ENCODE measurements at places on chromosomes 11 and 22.

- DNase-seq = no peak
These were observed 9.2 kb downstream of the SIPA1 start for GRCh38 chr11:65646958-65647701.

- no peak for DNase-seq
These were observed 3.4 kb downstream of the ABCC8 start for GRCh38 chr11:17473071-17473744.

GRCh38 chr11:12695873-12696272 is 21.7 kb downstream of the TEAD1 start:
- DNase-seq = no peak

DNA sequence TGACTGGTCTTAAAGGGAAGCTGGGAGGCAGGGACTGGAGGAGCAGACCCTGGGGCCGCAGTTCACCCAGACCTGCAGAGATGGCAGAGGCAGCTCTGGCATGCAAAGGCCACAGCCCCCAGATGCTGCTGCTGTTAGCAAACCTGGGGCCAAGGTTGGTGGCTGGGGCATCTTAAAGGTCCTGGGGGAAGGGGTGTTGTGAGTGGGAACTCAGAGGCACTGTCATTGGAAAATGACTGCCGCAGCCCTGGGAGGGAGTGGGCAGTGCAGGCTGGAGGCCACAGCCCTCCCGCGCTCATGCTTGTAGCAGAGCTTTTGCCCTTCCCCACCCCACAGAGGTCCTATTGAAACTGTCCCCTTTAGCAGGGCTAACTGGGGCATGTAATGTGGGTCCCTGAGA is 111.8 kb downstream of the CTTN start:
- DNase-seq = no peak

GRCh38 chr11:115990004-115990447 is 485.8 kb upstream of the CADM1 start:
- DNase-seq = no peak

DNA sequence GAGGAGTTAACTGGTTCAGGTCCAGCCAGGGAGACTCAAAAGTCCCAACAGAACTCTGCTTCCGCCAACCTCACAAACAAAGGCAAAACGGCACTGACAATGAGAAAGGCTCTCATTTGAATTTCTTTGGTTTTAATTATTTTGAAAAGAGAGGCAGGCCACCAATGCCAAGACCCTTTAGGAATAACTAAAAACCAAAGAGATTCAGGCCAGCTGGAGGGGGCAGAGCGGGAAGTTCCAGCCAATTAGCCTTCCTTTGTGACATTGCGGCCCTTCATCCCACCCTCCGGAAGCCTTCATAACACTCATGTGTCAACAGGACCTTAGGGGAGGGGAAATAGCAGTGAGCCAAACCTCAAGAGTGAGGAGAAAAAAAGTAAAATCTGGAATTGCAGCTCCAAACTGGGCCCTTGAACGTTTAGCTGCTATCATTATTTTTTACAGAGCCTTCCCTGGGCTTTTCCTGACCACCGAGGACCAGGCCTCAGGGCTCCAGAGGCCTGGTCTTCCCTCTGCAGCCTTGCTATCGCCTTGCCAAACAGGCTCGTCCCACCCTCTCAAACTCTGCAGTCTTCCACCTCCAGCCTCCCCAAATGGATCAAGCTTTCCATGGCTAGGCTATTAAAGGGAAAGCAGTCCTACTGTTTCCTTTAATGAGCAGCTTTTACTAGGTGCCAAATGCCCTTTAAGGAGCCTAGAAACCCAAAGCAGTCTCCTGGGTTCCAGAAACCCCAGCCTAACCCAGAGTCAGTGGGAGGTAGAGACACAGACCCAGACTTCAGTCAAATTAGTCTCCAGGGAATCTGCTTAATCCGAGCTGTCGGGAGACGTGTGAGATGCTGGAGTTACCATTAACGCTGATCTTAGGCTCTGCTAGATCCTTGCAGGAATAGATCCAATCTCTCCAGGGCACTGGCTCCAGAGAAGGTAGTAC is 114.2 kb downstream of the CCDC34 start:
- no peak for DNase-seq

- no peak for DNase-seq
These were observed 101.5 kb upstream of the NNMT start for GRCh38 chr11:114194702-114195101.

- DNase-seq = no peak
These were observed 13.7 kb downstream of the TENM4 start for GRCh38 chr11:79427126-79427525.

- DNase-seq = no peak
These were observed 1240.1 kb downstream of the LRRC4C start for GRCh38 chr11:40219401-40219800.

DNA sequence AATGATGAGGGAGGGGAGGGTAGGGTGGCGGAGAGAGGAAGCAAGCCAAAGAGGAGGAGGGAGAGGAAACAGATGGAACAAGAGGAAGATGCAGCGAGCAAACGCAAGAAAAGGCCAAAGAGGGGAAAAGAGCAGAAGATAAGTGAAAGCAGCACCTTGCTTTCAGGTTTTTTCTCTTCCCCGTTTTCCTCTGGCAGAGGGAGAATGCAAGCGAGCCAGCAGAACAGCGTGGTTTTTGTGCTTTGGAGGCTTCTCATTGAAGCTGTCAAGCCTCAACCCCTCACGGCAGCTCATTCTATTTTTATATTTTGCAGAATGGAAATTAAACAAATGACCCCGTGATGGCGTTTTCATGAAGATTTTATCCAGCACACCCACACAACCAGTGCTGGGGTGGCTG is 67.1 kb upstream of the GRAMD1B start:
- no peak for DNase-seq

- DNase-seq = no peak
These were observed 27.1 kb downstream of the MYEOV start for GRCh38 chr11:69320756-69321741.

Measured in activated gamma-delta T cell treated with Interleukin-2 at 50 U/mL for 16 hours (primary cell).